CD8-positive, alpha-beta memory T cell (primary cell): ENCODE measurements at places on chromosomes 1 and 21. TPM values are rescaled to one million over a fixed set of nuclear protein-coding genes. Genes with fewer than 3 reads are reported as not detected.

DNA sequence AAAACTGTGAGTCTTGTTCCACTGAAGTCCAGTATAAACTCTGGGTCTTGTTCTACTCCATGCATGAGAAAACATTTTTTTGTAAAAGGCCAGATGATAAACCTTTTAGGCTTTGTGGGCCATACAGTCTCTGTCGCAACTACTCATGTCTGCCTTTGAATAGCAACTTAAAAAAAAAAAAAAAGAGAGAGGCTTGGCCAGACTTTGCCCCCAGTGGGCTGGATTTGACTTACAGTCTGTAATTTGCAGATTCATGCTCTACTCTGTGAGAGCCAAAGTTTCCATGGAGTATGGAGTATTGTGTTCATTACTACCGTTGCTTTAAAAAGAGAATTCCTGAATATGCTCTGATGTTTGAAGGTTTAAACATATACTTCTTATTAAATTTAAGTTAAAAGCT is 654.9 kb upstream of the PKN2 start:
- no peak for DNase-seq

GRCh38 chr1:29094954-29095353 is 28.7 kb downstream of the TMEM200B start:
- no peak for DNase-seq

DNA sequence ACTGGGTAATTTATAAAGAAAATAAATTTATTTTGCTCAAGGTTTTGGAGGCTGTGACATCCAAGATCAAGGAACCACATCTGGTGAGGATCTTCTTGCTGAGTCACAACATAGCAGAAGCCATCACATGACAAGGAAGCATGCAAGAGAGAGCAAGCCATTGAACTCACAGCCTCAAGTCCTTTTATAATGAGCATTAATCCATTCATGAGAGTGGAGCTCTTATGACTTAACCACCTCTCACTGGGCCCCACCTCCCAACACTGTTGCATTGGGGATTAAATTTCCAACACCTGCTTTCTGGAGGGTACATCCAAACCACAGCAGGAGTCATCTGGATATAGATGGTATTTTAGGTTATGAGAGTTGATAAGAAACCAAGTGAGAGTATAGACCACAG is 20.6 kb upstream of the EGLN1 start:
- no peak for DNase-seq

Gene CD84
- polyA plus RNA-seq: 58.1 TPM
